ENCODE measurements at places on chromosomes 13 and 19. TPM values are rescaled to one million over a fixed set of nuclear protein-coding genes. Genes with fewer than 3 reads are reported as not detected.
A peak's percentile ranks its signal among the peaks of the same experiment; 100 is the strongest.

DNA sequence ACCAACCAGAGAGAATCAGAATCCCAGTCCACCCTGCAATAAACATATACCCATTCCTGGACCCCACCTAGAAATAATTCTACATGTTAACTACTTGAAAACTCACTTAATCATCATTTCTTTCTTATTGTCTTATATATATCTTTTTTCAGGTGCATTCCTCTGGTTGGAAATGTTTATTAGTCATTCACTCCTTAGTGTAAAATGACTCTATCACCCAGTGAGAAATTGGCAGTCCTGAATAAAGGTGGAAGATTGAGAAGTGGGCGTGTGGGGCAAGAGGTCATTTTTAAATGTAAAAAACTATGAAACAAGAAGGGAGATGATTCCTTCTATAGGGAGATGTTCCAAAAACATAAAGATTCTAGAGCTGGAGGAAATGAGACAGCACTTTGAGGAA, 101.2 kb upstream of the MBNL2 start:
- DNase-seq, result peak; percentile 33

DNA sequence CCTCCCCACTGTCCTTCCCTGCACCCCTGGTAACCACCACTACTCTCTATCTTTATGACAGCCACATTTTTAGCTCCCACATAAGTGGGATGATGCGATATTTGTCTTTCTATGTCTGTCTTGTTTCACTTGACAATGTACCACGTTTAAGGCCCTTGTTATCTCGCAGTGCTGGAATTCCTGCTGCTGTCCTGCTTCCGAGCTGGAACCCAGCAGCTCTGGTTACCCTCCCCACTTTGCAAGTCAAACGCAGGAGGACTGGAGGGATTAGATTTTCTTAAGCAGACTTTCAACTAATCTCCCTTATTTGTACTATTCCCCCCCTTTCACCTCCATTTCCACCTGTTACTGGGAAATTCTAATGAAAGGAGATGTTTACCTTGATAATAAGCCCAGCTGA, 59.1 kb upstream of the PDX1 start:
- DNase-seq, result no peak

DNA sequence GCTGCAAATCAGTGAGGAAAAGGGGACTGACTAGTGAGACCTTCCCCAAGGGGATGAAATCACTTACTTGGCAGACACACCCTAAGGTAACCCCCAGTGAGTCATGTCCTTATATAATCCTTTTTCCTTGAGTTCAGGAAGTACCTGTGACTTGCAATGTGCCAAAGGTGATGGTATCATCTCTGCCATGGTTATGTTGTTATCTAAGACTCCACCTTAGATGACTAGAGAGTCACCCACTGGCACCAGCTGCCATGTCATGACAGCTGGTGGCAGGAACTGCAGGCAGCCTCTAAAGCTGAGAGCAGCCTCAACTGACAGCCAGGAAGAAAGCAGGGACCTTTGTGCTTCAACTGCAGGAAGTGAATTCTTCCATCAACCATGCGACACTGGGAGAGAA, 12.5 kb downstream of the PBX4 start:
- peak; percentile 88 for DNase-seq

GRCh38 chr19:35755550-35756376, 1.1 kb downstream of the HSPB6 start:
- DNase-seq, result no peak

DNA sequence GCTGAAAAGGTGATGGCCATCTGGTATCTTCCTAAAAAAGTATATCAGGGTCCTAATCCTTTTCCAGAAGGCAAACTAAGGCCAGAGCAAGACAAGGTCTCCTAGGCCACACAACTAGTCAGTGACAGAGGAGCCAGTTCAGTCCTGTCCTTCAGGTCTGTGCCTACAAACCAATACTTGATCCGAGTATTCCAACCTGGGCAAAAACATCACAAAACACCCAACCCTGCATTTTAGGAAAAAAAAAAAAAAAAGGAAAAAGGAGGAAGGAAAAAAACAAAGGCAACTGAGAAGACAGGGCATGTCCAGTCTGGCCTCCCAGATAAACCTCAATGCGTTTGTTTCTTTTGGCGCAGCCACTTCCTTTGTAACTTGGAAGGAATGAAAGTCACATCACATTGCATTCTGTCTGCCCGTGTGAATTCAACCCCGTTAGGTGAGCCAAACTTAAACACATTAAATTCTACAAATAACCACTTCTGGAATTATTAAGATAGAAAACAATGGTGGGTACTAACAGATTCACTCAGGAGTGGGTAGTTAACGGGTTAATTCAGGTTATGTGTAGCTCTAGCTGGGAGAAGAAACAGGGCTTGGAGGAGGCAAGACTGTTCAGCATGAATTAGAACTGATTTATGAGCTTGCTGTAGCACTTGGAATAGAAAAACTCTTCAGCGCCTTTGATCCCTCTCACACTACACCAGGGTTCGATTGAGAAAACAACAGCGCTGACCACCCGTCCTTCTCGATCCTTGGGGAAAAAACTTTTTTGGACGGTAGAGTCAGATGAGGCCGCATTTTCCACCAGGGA, 43.0 kb upstream of the HNRNPA1L2 start:
- DNase-seq, result peak; percentile 83

- DNase-seq, result no peak
Measured at GRCh38 chr19:49812452-49812996, 568 bp downstream of the FUZ start.

DNA sequence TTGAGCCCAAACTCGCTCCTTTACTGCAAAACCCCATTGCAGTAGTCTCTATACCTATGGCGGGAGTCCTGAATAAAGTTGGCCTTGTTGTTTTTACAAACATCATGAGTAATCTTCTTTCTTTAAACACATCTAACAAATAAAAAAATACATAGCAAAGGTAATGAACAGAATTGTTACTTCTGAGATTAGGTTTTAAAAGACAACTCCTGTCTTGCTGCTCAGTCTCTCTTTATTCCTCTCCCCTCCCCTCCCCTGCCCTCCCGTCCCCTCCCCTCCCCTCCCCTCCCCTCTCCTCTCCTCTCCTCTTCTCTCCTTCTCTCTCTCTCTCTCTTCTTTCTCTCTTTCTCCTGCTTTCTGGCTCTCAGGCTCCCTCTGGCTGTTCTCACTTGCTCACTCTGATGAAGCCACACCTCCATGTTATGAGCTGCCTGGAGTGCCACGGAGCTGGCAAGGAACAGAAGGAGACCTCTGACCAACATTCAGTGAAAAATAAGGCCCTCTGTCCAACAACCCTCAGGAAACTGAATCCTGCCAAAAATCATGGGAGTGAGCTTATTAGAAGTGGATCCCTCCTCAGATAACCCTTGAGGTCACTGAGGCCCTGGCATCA, 300.7 kb upstream of the MIR17HG start:
- no peak for DNase-seq

DNA sequence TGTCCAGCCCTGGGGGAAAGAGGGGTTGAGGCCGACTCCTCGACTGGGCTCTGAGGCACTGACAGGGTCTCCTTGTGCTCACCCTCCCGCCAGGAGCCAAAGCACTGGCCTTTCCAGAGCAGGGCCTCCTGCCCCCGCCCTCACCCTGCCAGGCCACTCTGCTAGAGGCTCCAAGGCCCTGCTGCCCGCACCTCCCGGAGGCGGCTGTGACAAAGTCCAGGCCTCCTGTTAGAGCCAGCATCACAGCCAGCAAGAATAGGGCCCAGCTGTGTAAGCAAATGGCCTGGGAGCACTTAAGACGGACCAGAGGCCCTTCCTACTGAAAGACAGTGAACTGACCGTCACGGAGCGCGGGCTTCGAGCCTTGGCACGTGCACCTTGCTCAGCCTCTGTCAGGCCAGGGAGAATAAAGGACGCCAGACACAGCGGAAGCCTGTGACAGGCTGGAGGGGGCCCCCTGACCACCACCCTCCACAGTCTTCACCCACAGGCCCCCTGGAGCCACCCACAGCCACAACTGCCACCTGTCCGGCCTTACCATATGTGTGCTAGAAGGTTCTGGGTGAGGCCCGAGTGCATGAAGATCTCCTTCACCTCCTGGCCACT, 50.9 kb downstream of the EPS15L1 start:
- DNase-seq, result no peak

GRCh38 chr13:108575430-108575829, 54.0 kb upstream of the MYO16 start:
- no peak for DNase-seq

DNA sequence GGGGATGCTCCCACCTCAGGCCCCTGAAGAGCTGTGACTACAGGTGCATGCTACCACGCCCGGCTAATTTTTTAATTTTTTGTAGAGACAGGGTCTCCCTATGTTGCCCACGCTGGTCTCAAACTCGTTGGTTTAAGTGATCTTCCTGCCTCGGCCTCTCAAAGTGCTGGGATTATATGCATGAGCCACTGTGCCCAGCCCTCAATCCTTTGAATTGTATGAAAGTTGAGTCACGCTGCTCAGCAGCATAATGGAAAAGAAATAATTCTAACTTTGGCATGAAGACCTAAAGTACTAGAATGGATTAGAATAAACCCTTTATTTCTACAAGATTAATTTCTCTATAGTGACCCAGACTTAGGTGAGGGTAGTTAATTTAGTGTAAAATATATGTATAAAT, 42.4 kb downstream of the MRPS31 start:
- DNase-seq, result no peak

Gene PDE4C
- not detected for total RNA-seq

Gene SHISA2
- total RNA-seq, result 0.31 TPM

Gene KBTBD7
- total RNA-seq, result 3.6 TPM

Gene GARIN5A
- 2.6 TPM for total RNA-seq

Gene PNMA8C
- total RNA-seq, result 2.3 TPM

Gene THAP8
- 2.6 TPM for total RNA-seq

Gene PPM1N
- total RNA-seq, result 2.1 TPM

Gene NKG7
- not detected for total RNA-seq

Gene PSG1
- 0.40 TPM for total RNA-seq

Measured in mammary epithelial cell (primary cell).